ENCODE measurements at places on chromosomes 1 and 21. TPM values are rescaled to one million over a fixed set of nuclear protein-coding genes. Genes with fewer than 3 reads are reported as not detected.

DNA sequence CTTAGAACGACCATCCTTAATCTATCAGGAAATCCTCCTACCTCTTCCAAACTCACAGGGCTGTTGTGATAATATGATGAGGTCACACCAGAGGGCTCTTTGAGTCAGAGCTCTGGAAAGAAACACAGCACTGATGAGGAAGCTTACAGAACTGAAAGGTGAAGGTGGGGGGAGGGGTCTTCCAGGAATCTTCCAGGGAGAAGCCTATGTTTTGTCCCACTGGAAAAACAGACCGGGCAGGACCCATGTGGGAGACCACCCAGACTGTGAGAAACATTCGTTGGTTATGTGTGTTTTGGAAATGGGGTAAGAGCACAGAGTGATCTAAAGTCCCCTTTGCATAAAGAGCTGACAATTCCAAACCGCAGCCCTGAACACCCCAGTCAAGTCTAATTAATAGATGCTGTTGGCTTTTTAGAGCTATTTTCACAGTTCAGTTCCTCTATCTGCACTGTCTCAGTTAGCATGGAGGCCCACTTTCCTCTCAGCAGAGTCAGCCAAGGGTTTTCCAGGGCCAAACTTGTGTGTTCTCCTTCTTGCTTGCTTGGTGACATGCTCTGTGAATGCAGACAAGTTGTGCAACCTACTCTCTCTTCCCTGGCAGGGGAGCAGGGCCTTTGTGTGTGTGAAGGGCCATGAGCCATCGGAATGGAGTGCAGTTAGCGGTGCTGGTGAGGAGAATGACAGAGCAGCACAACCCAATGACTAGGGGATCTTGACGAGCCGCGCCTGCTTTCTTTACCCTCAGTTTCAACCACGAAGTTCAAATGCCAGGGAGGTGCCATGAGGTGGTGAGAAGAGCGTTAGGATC is 12.3 kb downstream of the PHLDA3 start:
- H3K27me3 ChIP-seq, result peaks cover 13% of the 10 kb centered on the region
- H3K4me3 ChIP-seq, result no peak overlapping the region
- DNase-seq, result no peak
- H3K4me1 ChIP-seq, result peaks cover 23% of the 10 kb centered on the region

GRCh38 chr1:156751451-156751756 is at the start of gene HDGF:
Gene HDGF, minus strand, starts transcription at chr1:156751675. Its CDS starts 246 bp downstream, at chr1:156751429.
- H3K36me3 ChIP-seq, result peaks cover 33% of the 10 kb centered on the region
- no peaks in the 10 kb centered on the region for H3K27me3 ChIP-seq
- peak within 1 kb of the TSS; percentile 95 for H3K27ac ChIP-seq
- DNase-seq, result no peak
- H3K4me3 ChIP-seq, result peak within 1 kb of the TSS; percentile 95
- H3K4me1 ChIP-seq, result peaks cover 51% of the 10 kb centered on the region

DNA sequence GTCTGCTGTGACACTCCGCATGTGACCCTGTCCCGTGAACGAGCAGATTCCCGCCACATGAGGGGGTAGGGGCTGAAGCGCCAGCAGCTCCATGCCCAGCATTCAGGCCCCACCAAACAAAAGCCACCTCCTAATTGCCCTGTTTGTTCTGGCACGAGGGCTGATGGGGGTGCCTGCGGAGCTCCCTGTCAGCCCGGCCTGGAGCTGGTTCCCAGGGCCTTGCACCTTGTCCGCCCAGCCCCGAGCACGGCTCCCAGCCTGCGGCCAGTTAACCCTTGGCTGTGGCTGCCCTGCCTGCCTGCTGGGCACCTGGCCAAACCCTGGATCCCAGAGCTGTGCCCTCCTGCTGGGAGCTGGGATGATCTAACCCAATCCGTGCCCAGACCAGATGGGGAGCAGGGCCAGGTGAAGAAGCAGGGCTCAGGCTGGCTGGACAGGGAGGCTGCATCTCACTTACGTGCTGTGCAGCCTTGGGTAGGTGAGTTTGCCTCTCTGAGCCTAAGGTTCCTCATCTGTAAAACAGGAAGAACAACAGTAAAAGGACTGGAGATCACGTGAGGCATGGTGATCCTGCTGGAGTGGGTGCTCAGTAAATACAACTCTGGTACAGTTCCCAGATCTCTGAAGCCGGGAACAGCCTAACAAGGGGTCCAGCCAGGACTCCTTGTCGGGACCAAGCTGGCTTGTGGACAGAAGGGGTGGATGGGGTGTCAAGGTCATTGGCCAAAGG is 110.9 kb upstream of the IFFO2 start:
- H3K36me3 ChIP-seq, result peaks cover 3% of the 10 kb centered on the region
- H3K4me3 ChIP-seq, result no peak overlapping the region

- H3K36me3 ChIP-seq, result peaks cover 16% of the 10 kb centered on the region
- peaks cover 12% of the 10 kb centered on the region for H3K27me3 ChIP-seq
- peaks cover 36% of the 10 kb centered on the region for H3K4me1 ChIP-seq
Measured at GRCh38 chr1:228748431-228748830, 13.2 kb downstream of the RHOU start.

DNA sequence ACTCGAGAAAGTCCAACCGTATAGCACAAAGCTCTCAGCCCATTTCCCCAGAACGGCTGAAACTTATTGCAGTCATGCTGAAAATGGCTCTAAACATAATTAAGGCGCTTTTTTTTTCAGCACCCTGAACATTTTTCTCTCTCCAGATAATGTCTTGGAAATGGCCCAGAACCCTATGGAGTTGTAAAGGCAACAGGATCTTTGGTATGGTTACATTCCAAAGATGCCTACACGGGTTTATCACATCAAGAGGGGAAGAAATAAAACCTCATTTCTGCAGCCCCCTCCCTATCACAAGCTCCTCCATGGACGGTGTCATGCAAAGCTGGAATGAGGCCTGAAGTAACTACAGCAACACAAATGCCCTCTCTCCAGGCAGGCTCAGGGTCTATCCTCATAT is 126.4 kb upstream of the GALNT2 start:
- peaks cover 6% of the 10 kb centered on the region for H3K27me3 ChIP-seq
- no peaks in the 10 kb centered on the region for H3K4me1 ChIP-seq
- no peak overlapping the region for H3K27ac ChIP-seq
- no peak for DNase-seq
- no peaks in the 10 kb centered on the region for H3K36me3 ChIP-seq
- no peak overlapping the region for H3K4me3 ChIP-seq

The ZBTB7B gene
- 127 TPM for total RNA-seq

Data from activated CD4-positive, alpha-beta T cell treated with anti-CD3 and anti-CD28 coated beads, Interleukin-2, amount 10 ng/mL, durations not matched to agents 7 days and 5 days (primary cell).